ENCODE measurements at places on chromosomes 6 and 20. TPM values are rescaled to one million over a fixed set of nuclear protein-coding genes. Genes with fewer than 3 reads are reported as not detected.

GRCh38 chr6:30826961-30827342 is 57.4 kb upstream of the DDR1 start:
- no peaks in the 10 kb centered on the region for H3K27me3 ChIP-seq
- H3K36me3 ChIP-seq, result peaks cover 6% of the 10 kb centered on the region
- peaks cover 80% of the 10 kb centered on the region for H3K4me1 ChIP-seq
- no peak overlapping the region for H3K4me3 ChIP-seq

DNA sequence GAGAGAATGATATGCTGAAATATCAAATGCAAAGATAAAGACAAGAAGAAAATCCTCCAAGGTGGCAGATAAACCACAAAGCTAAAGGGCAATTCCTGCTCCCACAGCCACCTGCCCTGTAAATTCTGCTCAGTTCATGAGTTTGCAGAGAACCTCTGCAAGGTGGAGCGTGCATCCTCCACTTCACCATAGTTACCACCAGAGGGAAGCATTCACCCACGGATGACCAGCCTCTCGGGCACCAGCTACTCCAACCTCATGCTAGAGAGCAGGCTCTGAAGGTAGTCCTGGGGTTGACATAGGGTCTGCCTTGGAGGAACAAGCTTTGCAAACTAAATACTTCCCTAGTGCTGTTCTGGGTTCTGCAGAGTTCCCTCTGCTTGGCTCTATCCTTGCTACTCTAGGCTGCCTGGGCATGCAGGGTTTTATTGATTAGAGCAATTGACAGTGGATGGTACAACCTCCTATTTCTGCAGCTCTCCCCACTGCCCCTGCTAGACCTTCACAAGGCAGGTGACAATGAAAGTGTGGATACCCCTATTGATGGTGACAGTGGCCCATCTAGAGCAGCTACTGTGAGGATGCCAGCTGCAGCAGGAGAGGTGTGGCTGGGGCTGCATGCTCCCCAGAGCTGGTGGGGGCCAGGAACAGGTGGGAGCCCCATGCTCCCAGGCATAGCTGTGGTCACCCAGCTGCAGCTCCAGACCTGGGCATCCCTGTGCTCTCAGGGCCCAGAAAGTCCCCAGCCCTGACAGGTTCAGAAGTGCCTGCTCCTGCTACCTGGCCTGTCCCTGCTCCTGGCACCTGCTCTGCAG is 51.1 kb downstream of the GGTLC1 start:
- H3K27ac ChIP-seq, result no peak overlapping the region
- H3K27me3 ChIP-seq, result peaks cover 2% of the 10 kb centered on the region
- H3K36me3 ChIP-seq, result no peaks in the 10 kb centered on the region
- no peak overlapping the region for H3K4me3 ChIP-seq
- DNase-seq, result peak; percentile 78
- no peaks in the 10 kb centered on the region for H3K4me1 ChIP-seq

DNA sequence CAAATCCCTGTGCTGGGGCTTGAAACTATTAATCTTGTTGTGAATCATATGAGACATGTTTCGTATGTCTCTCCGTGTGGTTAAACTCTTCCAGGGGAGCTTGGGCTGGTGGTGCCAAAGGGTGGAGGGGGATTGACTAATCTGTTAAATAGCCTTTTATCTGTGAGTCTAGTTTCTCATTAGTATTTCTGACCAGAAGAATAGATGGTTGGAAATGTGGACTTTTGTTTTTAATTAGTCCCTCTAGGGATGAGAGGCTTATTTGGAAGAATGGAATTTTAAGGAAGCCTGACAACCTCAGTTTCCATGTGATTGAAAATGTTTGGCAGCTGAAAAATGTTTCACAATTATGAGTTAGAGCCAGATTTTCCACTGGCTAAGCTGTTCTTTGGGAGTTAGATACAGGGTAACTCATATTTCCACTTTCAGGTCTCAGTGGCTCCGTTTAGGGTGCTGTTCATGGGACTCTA is 117.3 kb downstream of the BCKDHB start:
- peaks cover 39% of the 10 kb centered on the region for H3K36me3 ChIP-seq
- no peaks in the 10 kb centered on the region for H3K27me3 ChIP-seq
- no peak overlapping the region for H3K27ac ChIP-seq
- DNase-seq, result no peak
- no peaks in the 10 kb centered on the region for H3K4me1 ChIP-seq

- no peaks in the 10 kb centered on the region for H3K36me3 ChIP-seq
- no peaks in the 10 kb centered on the region for H3K4me1 ChIP-seq
- no peak overlapping the region for H3K27ac ChIP-seq
Observed at GRCh38 chr6:128057946-128058345, 157.1 kb upstream of the THEMIS start.

The OPN5 gene
- total RNA-seq, result not detected

- H3K36me3 ChIP-seq, result no peaks in the 10 kb centered on the region
- no peaks in the 10 kb centered on the region for H3K4me1 ChIP-seq
- no peak overlapping the region for H3K27ac ChIP-seq
- no peak overlapping the region for H3K4me3 ChIP-seq
Observed at GRCh38 chr20:11302436-11302835, 615.3 kb upstream of the BTBD3 start.

The C20orf204 gene
- 1.7 TPM for total RNA-seq

DNA sequence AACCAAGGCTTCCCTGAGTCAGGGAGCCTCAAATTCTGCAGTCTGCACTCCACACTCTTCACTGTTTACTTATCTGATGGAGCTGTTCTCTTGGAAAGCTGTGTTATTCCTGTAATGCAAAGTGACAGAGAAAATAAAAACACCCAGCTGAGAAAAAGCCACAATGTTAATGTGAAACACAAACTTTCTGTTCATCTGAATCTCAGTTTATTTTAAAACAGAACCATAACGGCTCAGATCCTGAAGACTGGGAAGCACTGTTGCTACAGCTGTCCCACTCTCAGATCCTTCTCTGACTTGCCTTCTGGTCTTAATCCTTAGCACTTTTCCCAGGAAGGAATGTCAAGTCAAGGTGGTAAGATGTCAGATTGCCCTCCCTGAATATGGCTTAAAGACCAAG is 736.6 kb downstream of the DHX35 start:
- H3K4me3 ChIP-seq, result no peak overlapping the region
- H3K4me1 ChIP-seq, result no peaks in the 10 kb centered on the region
- DNase-seq, result no peak
- H3K27ac ChIP-seq, result no peak overlapping the region

DNA sequence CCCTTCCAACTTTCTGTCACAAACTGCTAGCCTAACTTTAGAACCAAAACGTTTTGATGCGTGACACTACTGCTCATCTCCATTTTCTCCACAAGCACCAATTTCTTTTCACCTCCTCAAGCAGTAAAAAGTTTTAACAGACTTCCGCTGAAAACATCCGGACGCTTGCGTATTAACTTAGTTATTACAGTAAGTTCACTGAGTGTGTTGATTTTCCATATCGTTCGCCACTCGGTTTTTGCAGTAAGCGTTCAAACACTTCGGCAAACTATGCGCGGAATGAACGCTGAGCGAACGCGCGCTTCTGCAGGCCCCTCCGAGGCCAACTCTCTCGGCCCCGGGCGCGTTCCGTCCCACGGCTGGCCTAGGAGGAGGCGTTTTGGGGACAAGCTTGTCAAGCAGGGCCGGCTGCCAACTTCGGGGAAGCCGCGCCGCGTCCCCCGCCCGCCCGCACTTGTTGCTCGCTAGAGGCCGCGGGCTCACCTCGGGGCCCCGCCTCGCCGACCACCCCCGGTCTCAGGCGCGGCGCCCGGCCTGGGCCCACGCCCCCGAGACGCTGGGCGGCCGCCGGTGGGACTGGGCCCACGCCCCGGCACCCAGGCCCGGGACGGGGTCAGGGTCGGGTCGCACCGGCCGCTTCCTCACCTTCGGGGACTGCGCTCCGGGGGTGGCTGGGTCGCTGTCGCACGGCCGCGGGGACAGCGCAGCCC is 945 bp downstream of the PHF10 start:
- H3K4me3 ChIP-seq, result peak overlapping the region; percentile 84
- peaks cover 17% of the 10 kb centered on the region for H3K36me3 ChIP-seq
- peak overlapping the region; percentile 94 for H3K27ac ChIP-seq

Data from activated naive CD4-positive, alpha-beta T cell treated with anti-CD3 and anti-CD28 coated beads for 36 hours (primary cell).